ENCODE measurements at places on chromosomes 2 and 18. TPM values are rescaled to one million over a fixed set of nuclear protein-coding genes. Genes with fewer than 3 reads are reported as not detected.

The ITGA4 gene
- total RNA-seq = 7.8 TPM

GRCh38 chr2:182014284-182014683 is 28.6 kb downstream of the PPP1R1C start:
- no peak overlapping the region for H3K4me3 ChIP-seq
- no peaks in the 10 kb centered on the region for H3K4me1 ChIP-seq
- no peaks in the 10 kb centered on the region for H3K36me3 ChIP-seq
- H3K27me3 ChIP-seq = no peaks in the 10 kb centered on the region

- no peak overlapping the region for H3K27ac ChIP-seq
- no peak overlapping the region for H3K4me3 ChIP-seq
- H3K4me1 ChIP-seq = no peaks in the 10 kb centered on the region
- DNase-seq = no peak
- no peaks in the 10 kb centered on the region for H3K36me3 ChIP-seq
- H3K27me3 ChIP-seq = no peaks in the 10 kb centered on the region
Observed at GRCh38 chr2:34723683-34724082, 1124.6 kb upstream of the FAM98A start.

GRCh38 chr18:77300579-77300978 is 50.9 kb downstream of the GALR1 start:
- no peaks in the 10 kb centered on the region for H3K27me3 ChIP-seq
- no peaks in the 10 kb centered on the region for H3K4me1 ChIP-seq
- H3K4me3 ChIP-seq = no peak overlapping the region
- H3K36me3 ChIP-seq = no peaks in the 10 kb centered on the region
- H3K27ac ChIP-seq = no peak overlapping the region

DNA sequence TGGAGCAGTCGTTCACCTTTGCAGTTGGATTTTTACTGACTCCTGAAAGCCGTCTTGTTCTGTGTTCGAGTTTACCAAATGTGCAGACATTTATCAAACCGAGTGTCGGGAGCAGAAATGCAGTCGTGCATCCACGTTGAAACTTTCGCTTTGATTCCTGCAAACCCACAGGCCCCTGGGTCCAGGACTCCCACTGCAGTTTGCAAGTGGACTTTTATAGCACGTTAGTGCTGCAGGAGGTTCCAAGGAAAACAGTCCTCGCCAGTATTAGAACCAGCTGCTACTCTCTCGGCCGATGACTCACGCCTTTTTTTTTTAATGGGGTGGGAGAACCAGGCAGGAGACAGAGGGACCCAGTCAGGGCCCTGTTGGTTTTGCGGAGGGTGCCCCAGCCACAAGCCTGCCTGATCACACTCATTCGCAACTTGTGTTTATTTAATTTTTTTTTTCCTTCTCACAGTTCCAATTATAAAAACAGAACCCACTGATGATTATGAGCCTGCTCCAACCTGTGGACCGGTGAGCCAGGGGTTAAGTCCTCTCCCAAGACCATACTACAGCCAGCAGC is 90.1 kb downstream of the NFATC1 start:
- H3K4me1 ChIP-seq = no peaks in the 10 kb centered on the region
- no peak overlapping the region for H3K27ac ChIP-seq
- no peak for DNase-seq
- H3K36me3 ChIP-seq = no peaks in the 10 kb centered on the region

DNA sequence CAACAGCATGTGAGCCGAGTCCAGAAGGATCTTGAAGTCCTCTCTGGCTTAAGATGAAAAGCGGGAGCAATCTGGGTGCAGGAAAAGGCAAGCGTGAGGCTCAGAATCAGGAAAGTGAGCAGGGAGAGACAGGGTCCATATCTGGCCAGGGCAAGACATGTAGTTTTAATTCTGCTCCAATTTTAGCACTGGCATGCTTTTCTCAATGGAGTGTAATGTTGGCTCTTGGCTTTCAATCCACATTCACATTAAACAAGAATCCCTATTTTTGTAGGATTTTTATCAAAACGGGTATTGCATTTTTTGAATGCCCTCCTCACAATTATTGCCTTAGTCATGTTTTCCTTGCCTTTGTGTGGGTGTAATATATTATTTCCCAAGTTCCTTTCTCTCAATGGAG is 6.0 kb downstream of the SPATA3 start:
- DNase-seq = no peak
- no peaks in the 10 kb centered on the region for H3K36me3 ChIP-seq
- H3K4me1 ChIP-seq = no peaks in the 10 kb centered on the region

The SATB2 gene
- total RNA-seq = 2.0 TPM

The SPTBN1 gene
- 381 TPM for total RNA-seq

The SNRNP27 gene
- total RNA-seq = 47.5 TPM

DNA sequence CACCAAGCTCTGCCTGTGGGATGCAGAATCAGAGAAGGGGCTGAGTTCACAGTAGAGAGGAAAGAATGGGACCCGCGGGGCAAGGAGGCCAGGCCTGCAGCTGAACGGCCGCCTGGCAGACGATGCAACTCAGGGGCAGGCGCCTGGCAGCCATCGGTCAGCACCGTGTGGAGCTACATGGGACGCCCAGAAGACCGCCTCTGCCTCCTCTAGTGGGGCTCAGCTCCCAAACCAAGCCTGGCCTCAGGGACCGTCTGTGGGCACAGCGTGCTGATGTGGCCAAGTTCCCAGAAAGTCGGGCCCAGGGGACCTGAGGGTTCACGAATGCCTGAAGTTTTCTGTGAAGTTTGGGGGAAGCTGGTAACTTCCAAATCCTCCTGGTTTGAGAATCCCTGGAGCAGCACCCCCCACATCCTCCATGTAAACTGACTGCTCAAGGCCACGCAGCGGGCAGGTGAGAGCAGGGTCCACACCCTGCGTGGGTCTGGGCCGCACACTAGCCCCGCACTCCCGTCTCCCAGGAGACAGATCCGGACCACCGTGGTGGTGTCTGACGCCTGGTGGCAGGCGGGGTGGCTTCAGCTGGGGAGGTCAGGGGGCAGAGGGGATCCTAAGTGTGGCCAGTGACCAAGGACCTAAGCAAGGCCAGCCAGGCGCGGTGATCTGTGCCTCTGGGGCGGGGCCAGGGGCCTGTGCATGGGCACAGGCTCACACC is 14.6 kb downstream of the SNORC start:
- no peaks in the 10 kb centered on the region for H3K4me1 ChIP-seq
- H3K4me3 ChIP-seq = no peak overlapping the region
- no peak overlapping the region for H3K27ac ChIP-seq

GRCh38 chr2:10532638-10533101 is 84.5 kb upstream of the ODC1 start:
- H3K27me3 ChIP-seq = no peaks in the 10 kb centered on the region
- H3K4me1 ChIP-seq = no peaks in the 10 kb centered on the region
- no peak for DNase-seq
- no peak overlapping the region for H3K27ac ChIP-seq
- no peak overlapping the region for H3K4me3 ChIP-seq

DNA sequence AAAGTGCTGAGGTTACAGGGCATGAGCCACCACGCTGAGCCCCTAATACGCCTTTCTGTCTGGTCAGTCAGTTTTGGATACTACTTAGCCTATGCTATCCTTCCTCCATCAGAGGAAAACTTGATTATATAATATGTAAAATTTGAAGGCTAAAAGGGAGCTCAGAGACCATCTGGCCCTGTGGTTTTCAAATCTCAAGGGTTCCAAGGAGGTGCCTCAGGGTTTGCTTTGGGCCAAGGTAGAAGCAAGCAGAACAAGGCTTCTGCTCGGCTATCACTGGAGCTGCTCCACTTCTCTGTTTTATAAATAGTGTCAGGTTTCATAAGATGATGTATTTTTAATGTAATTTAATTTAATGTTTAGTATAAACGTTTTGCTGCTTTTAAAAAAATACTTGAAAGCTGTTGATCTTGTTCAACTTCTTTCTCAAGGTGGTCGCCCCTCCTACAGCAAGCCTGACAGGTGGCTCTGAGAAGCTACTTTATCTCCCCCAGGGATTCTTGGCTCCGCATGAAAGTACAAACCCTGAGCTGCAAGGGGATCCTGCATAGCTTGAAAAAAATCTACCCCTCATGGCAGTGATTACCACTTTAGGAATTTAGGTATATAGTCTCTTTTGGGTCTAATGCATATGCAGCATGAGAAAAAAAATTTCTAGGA is 290.3 kb downstream of the CNTNAP5 start:
- no peaks in the 10 kb centered on the region for H3K4me1 ChIP-seq
- no peak overlapping the region for H3K4me3 ChIP-seq
- no peaks in the 10 kb centered on the region for H3K27me3 ChIP-seq
- H3K36me3 ChIP-seq = no peaks in the 10 kb centered on the region
- no peak for DNase-seq
- no peak overlapping the region for H3K27ac ChIP-seq

GRCh38 chr18:12990967-12991820 is at the start of gene CEP192:
TSS of gene CEP192 (plus strand) at chr18:12991362. CDS start at chr18:12999425, 8,063 bp downstream.
- no peaks in the 10 kb centered on the region for H3K27me3 ChIP-seq
- H3K4me3 ChIP-seq = peak within 1 kb of the TSS; percentile 44
- DNase-seq = peak; percentile 98
- peak within 1 kb of the TSS; percentile 86 for H3K27ac ChIP-seq
- H3K36me3 ChIP-seq = no peaks in the 10 kb centered on the region

GRCh38 chr18:5628512-5629255 is 84.9 kb upstream of the EPB41L3 start:
- H3K27me3 ChIP-seq = no peaks in the 10 kb centered on the region
- H3K27ac ChIP-seq = no peak overlapping the region
- H3K4me3 ChIP-seq = peak overlapping the region; percentile 53
- H3K4me1 ChIP-seq = peaks cover 20% of the 10 kb centered on the region
- peak; percentile 33 for DNase-seq

DNA sequence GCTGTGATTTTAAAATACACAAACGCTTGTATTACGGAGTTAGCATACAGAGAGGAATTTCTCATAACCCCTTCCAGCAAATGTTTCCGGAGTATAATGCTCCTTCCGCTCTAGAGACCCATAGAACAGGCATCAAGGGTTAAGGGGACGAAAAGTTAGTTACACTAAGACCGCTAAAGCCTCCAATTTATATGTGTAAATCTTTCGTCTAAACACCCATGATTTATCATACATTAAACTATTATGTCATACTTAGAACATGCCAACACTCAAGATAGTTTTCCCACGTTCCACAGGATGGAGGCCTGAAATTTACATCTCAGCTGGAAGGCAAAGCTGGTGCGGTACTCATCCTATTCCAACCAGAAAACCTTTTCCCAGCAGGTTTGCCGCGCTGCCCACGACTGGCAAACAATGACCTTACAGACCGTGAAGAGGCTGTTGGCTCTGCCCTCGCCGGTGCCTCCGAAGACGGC is 650 bp downstream of the ORMDL1 start:
- no peak for DNase-seq
- no peaks in the 10 kb centered on the region for H3K27me3 ChIP-seq
- peak overlapping the region; percentile 28 for H3K4me3 ChIP-seq

DNA sequence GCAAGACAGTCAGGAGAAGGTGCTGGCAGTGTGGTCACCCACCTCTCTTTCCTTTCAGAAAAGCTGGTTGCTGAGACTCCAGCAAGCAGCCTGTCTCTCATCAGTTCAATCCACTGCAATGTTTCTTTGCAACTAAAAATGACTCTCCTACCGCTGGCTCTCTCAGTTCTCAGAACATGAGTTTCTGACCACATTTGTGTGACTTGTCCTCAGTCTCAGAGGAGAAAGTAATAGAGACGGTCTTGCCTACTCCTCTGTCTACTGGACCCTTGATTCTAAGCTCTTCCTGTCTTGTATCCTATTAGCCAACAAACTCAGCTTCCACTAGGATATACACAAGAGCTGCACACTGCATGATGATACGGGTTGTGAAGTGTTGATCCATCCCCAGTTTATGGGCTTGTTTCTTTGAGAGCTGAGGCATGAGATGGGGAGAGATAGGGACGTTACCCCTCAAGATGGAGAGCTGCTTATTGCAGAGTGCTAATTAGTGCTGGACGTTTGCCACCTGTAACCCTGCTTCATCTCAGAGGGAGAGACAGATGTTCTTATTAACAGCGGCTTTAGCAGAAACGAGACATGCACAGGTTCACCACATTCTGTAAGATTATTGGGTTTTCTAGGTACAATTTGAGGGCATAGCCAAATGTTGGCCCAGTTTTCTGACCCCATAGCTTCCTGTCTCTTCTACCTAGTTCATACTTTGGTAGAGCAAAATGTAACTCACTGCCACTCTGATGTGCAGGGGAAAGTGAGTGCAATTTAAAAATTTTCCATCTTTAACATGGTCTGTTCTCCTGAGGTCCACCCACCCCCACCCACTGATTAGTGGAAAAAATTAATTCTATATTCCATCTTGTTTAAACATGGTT is 32.4 kb upstream of the YWHAQ start:
- no peaks in the 10 kb centered on the region for H3K27me3 ChIP-seq
- H3K4me3 ChIP-seq = no peak overlapping the region
- H3K4me1 ChIP-seq = no peaks in the 10 kb centered on the region
- no peaks in the 10 kb centered on the region for H3K36me3 ChIP-seq
- H3K27ac ChIP-seq = no peak overlapping the region

The BCL2L11 gene
- 48.4 TPM for total RNA-seq

The ATIC gene
- 27.0 TPM for total RNA-seq

The GAL3ST2 gene
- not detected for total RNA-seq

GRCh38 chr2:204483608-204484081 is 61.6 kb upstream of the PARD3B start:
- no peak overlapping the region for H3K27ac ChIP-seq
- no peaks in the 10 kb centered on the region for H3K4me1 ChIP-seq
- no peaks in the 10 kb centered on the region for H3K36me3 ChIP-seq
- peak; percentile 15 for DNase-seq
- no peak overlapping the region for H3K4me3 ChIP-seq
- no peaks in the 10 kb centered on the region for H3K27me3 ChIP-seq

GRCh38 chr2:228378696-228379425 is 197.4 kb upstream of the SPHKAP start:
- H3K4me3 ChIP-seq = no peak overlapping the region
- H3K4me1 ChIP-seq = no peaks in the 10 kb centered on the region
- no peak for DNase-seq
- no peak overlapping the region for H3K27ac ChIP-seq
- no peaks in the 10 kb centered on the region for H3K36me3 ChIP-seq

DNA sequence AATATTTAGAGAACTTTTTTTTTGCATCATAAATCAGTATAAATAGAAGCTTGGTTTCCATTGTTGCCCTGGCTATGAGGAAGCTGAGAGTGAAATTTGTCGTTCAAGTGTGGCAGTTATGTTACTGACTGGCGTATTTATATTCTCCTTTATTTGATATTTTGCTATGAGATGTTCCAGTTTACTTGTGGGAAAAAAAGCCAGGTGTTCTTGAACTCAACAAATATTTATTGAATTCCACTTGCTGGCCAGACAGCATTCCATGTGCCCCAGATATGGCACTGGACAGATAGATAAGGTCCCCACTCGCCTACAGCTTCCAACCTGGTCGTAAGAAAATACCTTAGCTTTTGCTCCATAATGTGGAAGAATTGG is 44.7 kb downstream of the NEDD4L start:
- H3K36me3 ChIP-seq = no peaks in the 10 kb centered on the region
- H3K27ac ChIP-seq = no peak overlapping the region
- DNase-seq = no peak

The ANKRD30BL gene
- total RNA-seq = not detected

GRCh38 chr2:98455494-98455976 is 10.9 kb downstream of the INPP4A start:
- H3K36me3 ChIP-seq = no peaks in the 10 kb centered on the region
- H3K4me3 ChIP-seq = no peak overlapping the region
- peaks cover 11% of the 10 kb centered on the region for H3K4me1 ChIP-seq
- DNase-seq = no peak
- H3K27ac ChIP-seq = no peak overlapping the region

- H3K27ac ChIP-seq = no peak overlapping the region
- no peaks in the 10 kb centered on the region for H3K4me1 ChIP-seq
- peaks cover 16% of the 10 kb centered on the region for H3K36me3 ChIP-seq
- no peaks in the 10 kb centered on the region for H3K27me3 ChIP-seq
Observed at GRCh38 chr2:171963198-171963597, 36.6 kb upstream of the METAP1D start.
